ENCODE measurements at places on chromosomes 3 and 15. TPM values are rescaled to one million over a fixed set of nuclear protein-coding genes. Genes with fewer than 3 reads are reported as not detected.

DNA sequence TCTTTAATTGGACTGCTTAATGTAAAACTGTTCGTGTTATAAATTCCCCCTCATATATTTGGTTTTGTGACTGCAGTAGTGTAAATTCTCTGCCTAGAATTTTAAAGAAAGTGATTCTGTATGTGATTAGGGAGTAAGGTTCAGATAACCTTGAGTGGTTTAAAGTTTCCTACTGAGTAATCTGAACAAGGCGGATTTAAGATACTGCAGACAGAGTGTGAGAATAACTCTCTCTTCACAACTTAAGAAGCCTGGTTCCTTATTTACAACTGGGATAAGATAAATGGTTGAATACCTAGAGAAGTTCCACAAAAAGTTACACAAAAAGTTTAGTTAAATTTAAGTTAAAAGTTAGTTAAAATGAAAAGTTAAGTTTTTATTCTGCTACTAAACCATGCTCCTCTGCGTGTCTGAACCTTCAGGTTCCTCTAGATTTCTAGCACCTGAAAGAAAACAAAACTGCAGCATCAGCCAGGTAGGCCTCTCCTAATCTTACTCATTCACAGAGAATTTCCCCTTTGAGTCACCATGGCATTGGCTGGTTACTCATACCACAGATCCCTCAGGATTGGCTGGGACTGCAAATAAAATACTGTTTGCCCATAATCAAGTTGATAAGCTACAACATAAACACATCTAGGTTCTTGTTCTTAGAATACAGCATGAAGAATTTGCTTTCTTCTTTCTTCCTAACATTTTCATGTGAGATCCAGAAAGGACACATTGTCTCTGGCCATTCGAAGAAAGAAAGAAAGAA, at the start of gene ARL14:
Gene ARL14, plus strand, starts transcription at position 614 of the 757 bp plus-strand sequence. CDS start 187 bp downstream, outside the sequence.
- H3K4me3 ChIP-seq = no peak within 1 kb of the TSS
- no peaks in the 10 kb centered on the region for H3K27me3 ChIP-seq
- H3K4me1 ChIP-seq = no peaks in the 10 kb centered on the region
- no peaks in the 10 kb centered on the region for H3K36me3 ChIP-seq

- DNase-seq = no peak
- peaks cover 54% of the 10 kb centered on the region for H3K4me1 ChIP-seq
- H3K27me3 ChIP-seq = no peaks in the 10 kb centered on the region
- no peak overlapping the region for H3K4me3 ChIP-seq
- no peak overlapping the region for H3K27ac ChIP-seq
Measured at GRCh38 chr15:85500060-85500708, 119.8 kb downstream of the AKAP13 start.

DNA sequence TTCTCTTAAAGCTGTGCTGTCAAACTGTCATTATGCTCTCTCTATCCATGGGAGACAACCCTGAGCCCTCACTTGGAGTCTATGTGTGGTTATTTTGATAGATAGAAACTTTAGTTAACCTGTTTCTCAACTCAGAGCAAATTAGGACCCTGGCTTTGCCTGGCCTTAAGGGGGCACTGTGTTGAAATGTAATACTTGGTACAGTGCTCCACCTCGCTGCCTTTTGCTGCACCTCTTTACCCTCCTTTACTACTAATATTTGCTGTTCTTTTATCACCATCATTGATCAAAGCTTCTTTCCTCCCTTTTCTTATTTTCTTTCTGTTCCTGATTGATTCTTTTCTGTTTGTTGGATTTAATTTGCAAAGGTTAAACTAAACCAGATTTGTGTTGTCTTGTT, 34.3 kb downstream of the STT3B start:
- no peaks in the 10 kb centered on the region for H3K27me3 ChIP-seq
- DNase-seq = no peak
- peaks cover 32% of the 10 kb centered on the region for H3K4me1 ChIP-seq
- no peaks in the 10 kb centered on the region for H3K36me3 ChIP-seq
- no peak overlapping the region for H3K27ac ChIP-seq
- H3K4me3 ChIP-seq = no peak overlapping the region

- H3K36me3 ChIP-seq = no peaks in the 10 kb centered on the region
- DNase-seq = no peak
- H3K27me3 ChIP-seq = peaks cover 15% of the 10 kb centered on the region
- no peak overlapping the region for H3K27ac ChIP-seq
Measured at GRCh38 chr3:165225604-165226003, 29.4 kb upstream of the SLITRK3 start.

DNA sequence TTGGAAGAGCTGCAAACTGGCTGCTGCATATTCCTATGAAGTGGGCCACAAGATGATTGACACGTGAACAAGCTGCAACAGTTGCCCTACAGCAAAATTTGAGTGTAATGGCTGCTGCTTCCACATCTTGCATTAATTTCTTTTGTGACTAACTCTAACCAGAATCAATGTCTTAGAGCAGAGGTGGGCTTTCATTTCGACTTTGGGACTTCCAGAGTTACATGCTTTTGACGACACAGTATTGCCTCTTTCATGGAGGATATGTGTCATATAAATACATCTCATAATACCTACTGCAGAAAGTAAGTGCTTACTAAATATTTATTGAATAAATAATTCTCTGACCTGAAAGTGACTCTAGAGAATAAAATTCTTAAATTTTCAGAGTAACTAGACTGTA, 340.7 kb upstream of the KCNH8 start:
- H3K4me1 ChIP-seq = no peaks in the 10 kb centered on the region
- no peaks in the 10 kb centered on the region for H3K27me3 ChIP-seq
- H3K36me3 ChIP-seq = peaks cover 3% of the 10 kb centered on the region

DNA sequence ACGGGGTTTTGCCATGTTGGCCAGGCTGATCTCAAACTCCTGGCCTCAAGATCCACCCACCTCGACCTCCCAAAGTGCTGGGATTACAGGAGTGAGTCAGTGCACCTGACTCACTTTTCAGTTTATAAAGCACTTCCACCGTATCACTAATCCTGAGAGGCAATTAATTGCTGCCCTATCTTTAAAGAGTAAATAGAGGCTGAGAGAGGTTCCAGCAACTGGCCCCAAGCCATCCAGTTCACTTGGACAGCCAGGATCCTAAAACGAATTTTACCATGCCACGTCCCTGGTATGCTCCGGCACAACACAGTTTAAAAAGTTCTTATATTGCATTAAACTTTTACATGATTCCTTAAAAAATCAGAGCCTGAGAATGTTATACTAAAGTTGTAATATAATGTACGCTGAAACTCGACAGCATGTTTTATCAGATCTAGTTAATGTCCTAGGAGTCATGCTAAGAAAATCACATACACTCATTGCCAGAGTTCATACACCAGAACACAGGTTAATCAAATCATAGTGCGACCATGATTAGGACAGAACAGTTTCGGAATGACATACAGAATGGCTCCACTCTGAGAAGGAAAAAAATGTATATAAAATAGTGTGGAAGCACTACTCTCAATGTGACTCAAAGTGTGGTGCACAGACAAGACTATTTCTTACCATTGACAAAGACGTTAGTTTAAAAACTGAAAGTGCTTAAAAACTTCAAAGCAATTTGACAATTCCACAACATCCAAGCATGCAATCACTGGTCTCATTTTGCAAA, 125.4 kb downstream of the ULK4 start:
- peaks cover 23% of the 10 kb centered on the region for H3K36me3 ChIP-seq
- H3K27ac ChIP-seq = no peak overlapping the region
- no peak overlapping the region for H3K4me3 ChIP-seq
- no peak for DNase-seq

DNA sequence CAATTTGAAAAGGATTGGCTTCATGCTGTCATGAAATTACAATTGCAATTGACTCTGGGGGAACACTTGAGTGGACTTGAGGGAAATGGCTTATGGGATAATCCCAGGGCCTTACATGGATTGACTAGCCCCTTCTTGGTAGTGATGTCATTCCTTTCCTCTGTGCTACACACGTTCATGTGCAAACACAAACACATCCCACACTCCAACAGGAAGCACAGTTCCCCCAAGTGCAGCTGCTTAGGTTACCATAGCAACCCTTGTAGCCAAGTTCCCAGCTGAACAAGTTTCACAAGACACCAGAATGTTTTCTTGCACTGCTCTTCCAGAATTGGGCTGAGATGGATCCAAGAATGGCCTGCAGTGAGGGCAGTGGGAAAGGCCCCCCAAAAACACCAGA, 217.0 kb downstream of the ZNF621 start:
- no peak overlapping the region for H3K4me3 ChIP-seq
- H3K27ac ChIP-seq = no peak overlapping the region
- peaks cover 9% of the 10 kb centered on the region for H3K4me1 ChIP-seq

- H3K36me3 ChIP-seq = no peaks in the 10 kb centered on the region
- no peaks in the 10 kb centered on the region for H3K4me1 ChIP-seq
- no peak for DNase-seq
Measured at GRCh38 chr3:53989946-53990345, 98.3 kb upstream of the SELENOK start.

DNA sequence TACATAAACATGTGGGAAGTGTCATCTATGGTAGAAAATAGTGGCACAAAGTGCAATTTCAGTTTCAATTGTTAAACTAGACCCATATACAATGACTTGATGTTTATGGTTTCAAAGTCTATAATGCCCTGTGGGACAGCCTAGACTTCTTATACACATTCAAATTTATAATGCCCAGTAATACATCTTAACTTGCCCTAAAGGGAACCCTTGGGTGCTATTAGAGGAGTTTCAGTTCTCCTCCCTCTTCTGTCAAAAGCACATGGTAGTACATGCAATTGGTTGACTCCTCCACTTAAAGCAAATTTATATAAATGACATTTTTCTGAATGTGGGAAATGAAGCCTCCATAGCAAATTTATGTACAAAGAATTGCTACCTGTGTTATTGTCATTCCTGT, 30.2 kb upstream of the OR5K4 start:
- no peaks in the 10 kb centered on the region for H3K36me3 ChIP-seq
- peaks cover 12% of the 10 kb centered on the region for H3K4me1 ChIP-seq
- DNase-seq = no peak
- H3K27me3 ChIP-seq = peaks cover 15% of the 10 kb centered on the region

DNA sequence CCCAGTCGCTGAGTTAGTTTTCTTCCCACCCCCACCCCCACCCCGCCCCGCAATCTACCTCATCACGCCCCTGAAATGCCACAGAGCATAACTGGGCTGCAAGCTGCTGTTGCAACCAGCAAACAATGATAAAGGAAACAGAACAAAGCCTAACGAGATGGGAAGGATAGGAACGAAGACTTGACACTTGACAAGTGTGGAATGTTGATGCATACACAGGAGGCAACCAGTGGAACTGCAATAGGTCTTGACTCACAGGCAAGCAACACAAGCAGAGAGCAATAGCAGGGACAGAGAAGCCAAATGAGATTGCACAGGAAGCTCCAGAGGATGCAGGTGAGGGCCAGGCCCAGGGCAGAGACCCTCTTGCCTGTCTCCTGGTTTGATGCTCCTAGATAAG, 225.9 kb downstream of the IGSF11 start:
- H3K27ac ChIP-seq = no peak overlapping the region
- H3K36me3 ChIP-seq = no peaks in the 10 kb centered on the region
- no peak overlapping the region for H3K4me3 ChIP-seq
- H3K27me3 ChIP-seq = no peaks in the 10 kb centered on the region
- no peak for DNase-seq

DNA sequence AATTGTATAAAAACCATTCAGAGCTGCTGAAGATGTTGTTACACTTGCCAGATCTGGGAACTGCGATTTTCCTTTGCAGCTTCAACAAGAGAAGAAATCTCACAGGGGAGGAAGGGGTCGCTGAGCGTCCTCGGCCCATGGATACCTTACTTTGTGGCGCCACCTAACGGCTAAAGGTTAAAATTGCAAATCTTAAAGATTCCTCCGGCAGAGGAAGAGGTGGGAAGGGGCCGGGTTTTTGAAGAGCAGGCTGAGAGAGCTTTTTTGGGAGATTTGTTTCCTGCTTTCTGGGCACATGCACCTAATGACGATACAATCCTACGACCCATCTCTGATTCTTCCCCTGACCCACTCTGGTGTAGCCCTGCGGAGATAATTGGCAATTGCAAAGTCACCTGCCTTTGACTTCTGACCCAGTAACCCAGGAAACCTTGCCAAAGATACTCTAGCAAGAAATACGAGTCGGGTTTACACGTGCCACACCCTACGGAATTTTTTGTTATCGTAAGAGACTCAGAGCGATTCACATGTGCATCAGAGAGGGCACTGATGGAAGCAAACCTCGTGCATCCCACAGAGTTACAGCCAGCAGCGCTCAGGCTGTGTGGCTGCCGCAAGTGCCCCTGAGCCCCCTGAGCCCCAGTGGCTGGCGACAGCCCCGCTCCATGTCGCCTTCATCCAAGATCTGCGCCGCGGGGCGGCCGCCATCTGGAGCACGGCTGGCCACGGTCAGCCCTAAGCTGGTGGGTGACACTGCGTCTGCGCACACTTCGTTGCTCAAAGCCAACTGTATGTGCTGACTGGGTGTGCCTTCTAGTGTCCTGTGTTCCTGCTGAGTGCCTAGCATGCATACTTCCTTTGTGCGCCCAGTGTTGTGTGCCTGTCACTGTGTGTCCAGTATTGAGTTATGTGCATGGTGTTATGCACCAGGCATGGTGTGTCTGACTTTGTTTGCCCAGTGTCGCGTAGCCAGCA, 55.2 kb upstream of the CHRNA7 start:
- DNase-seq = peak; percentile 73
- peaks cover 19% of the 10 kb centered on the region for H3K27me3 ChIP-seq
- H3K4me1 ChIP-seq = peaks cover 16% of the 10 kb centered on the region
- H3K36me3 ChIP-seq = no peaks in the 10 kb centered on the region
- H3K4me3 ChIP-seq = no peak overlapping the region

DNA sequence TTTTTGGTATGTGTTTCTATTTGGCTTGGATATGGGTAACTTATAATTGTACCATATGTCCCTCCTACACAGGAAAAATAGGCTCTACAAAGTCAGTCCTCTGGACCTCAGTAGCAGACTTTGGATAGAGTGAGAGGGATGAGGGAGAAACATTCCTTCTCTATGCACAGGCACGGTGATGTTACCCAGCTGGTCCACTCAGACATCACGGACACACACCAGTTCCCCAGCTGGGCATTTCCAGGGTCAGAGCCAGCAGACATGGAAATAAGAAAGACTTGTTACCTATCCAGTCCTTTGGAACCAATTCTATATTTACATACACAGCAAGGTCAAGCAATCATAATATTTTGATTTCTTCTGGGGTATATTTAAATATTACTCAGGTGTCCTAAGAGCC, 433.1 kb upstream of the KCNMB2 start:
- H3K27me3 ChIP-seq = no peaks in the 10 kb centered on the region
- no peak for DNase-seq
- H3K27ac ChIP-seq = no peak overlapping the region
- H3K4me1 ChIP-seq = peaks cover 34% of the 10 kb centered on the region
- no peak overlapping the region for H3K4me3 ChIP-seq

- H3K36me3 ChIP-seq = no peaks in the 10 kb centered on the region
- DNase-seq = no peak
- no peak overlapping the region for H3K27ac ChIP-seq
Measured at GRCh38 chr15:34275154-34275553, 50.3 kb downstream of the EMC4 start.

Gene ACY1
- total RNA-seq = 29.9 TPM

Gene NLGN1
- 20.0 TPM for total RNA-seq

Gene CCR9
- total RNA-seq = not detected

Gene ATP13A5
- total RNA-seq = not detected

Gene KIF7
- 16.2 TPM for total RNA-seq

Gene NANOGP8
- total RNA-seq = 0.34 TPM

Gene CLDN18
- not detected for total RNA-seq

Gene SLC9C1
- 0.55 TPM for total RNA-seq
